NCI-H1694 (cell line): ENCODE measurements at places on chromosomes 1 and 21.

DNA sequence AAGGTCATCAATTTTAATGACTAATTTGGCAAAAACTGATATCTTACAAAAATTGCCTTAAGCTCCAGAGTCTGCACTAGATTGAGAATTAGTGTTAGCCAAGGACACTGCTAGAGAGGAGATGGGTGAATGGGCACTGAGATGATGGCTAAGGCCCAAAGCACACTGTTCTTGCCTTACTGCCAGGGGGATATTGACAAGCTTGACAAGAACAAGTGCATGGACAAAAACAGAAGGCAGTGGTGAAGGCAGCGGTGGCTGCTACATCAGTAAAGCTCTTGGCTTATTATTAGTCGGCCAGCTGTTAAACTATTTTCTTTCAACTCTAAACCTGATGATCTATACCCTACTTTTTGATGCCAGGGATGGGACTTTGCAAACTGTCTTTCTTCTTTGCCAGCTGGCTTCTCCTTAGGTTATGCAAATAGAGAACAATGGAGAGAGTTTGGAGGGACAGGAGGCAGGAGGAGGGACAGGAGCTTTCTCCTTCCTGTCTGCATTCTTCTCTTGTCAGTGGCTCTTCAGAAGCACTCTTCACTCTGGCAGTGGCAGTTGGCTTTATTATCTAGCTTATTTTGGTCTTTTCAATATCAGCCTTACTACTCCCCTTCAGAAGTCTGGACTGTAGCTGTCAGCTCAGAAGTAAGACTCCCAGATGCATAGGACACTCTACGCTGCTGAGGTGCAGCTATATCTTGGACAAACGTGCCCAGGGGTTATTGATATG is 853.5 kb upstream of the TMPRSS15 start:
- DNase-seq = no peak

DNA sequence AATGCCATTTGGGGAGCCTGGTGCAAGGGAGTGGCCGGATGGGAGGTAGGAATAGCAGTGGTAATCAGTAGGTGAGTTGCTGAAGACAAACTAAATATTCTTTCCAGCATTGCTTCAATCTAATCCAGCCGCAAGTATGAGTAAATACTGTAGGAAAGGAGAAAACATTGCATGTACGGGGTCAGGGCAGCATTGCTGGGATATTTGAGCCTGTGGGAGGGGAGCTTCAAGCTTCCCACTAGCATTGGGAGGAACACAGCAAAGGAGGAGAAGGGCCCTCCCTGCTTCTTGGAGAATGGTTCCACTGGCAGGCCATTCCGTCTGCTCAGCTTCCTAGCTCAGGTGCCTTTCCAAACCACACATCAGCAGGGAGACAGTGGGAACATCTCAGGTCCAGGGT is 15.2 kb downstream of the CAPN2 start:
- DNase-seq = no peak

DNA sequence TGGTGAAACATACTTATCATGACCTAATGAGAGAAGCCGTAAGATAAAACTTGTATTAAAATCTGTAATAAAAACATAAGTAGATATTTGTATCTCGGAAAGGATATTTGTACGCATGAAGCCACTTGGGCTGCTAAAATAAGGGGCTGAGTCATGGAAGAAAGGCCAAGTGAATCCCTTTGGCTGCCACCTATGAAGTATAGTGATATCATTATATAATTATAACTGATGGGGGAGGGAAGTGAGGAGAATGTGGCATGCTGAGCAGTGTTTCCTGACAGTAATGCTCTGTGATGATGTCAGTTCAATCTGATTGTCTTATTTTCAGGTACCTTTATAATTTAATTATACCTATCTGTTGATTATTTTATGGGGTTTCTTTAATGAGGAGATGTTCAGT is 13.6 kb downstream of the RWDD3 start:
- DNase-seq = no peak

GRCh38 chr1:11307852-11308251 is 34.9 kb downstream of the UBIAD1 start:
- no peak for DNase-seq

DNA sequence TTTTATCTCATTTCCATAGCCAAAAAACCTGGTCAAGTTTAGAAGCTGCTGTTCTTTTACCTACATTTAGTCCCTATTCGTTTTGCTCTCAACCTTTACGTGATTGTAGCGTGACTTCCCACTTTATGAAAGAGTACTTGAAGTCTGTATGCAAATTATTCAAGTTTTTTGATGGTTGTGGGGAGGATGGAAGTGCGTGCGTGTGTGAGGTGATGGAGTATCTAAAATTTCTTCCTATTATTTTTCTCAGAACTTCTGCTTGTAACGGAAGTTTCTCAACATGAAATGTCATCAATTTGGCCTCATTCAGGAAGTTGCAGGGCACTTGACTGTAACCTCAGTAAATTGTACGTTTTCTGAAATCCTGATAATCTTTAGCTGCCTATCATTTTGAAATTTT is 64.0 kb downstream of the SAMSN1 start:
- no peak for DNase-seq

DNA sequence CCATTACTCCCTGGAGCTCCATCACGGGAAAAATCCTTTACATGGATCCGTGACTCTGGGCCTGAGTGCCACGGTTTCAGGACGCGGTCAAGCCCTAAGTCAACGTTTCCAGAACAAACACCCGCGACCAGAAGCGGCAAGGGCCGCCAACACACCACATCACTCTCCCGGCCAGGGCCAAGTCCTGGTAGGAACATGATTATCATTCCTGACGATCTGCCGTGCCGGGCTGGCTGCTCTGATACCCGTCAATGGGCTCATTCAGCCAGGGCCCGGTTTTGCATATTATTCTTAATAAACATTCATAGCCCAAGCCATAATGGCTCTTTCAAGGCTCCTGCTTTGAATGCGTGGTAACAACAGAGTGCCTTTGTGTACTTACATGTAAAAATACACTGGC is 44.6 kb upstream of the SIM2 start:
- no peak for DNase-seq

- DNase-seq = no peak
These were observed 16.5 kb downstream of the PRRX1 start for GRCh38 chr1:170680428-170680827.

DNA sequence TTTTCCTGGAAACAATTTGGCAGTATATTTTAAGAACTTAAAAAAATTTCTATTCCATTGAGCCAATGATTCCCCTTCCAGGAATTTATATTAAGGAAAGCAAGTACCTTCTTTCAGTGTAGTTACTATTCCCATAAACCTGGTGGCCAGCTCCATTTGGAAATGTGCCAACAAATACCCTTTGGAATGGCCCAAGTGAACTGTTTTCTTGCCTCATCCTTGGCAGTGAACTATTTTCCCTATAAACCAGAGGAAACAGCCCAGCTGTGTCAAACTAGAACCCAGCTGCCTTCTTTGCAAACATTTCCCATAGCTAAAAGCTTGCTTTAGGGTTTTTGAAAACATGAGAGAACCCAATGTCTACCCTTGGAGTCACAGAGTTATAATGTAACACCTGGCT is 496.9 kb downstream of the NEGR1 start:
- no peak for DNase-seq

DNA sequence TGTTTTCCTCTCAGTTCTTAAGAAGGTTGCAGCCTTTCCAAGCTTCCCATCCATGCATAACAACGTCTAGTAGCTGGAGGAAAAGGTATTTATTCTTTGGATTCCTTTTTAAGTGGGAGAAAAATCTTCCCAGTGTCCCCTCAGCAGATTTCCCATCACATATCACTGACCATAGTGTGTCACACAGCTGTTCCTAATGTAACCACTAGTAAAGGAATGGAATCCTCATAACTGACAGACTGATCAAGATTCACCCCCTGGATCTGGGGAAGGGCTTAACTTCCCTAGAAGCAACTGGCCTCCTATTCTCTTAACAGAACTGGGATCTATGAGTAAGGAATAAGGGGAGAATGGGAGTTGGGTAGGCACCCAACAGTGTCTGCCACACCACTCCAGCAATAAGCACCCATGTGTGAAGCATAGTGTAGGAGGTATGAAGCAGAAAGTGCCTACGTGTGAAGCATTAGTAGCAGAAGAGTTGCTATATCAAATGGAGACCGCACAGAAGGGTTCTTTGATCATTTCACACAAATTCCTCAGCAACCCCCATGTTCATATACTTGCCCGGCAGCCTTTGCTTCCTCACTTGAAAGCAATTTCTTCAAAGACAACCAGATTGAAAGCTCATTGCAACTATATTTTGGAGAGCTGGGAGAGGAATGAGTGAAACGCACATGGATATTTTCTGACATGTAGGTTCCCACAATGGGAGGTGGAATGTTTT is 28.2 kb upstream of the DNAH14 start:
- no peak for DNase-seq

DNA sequence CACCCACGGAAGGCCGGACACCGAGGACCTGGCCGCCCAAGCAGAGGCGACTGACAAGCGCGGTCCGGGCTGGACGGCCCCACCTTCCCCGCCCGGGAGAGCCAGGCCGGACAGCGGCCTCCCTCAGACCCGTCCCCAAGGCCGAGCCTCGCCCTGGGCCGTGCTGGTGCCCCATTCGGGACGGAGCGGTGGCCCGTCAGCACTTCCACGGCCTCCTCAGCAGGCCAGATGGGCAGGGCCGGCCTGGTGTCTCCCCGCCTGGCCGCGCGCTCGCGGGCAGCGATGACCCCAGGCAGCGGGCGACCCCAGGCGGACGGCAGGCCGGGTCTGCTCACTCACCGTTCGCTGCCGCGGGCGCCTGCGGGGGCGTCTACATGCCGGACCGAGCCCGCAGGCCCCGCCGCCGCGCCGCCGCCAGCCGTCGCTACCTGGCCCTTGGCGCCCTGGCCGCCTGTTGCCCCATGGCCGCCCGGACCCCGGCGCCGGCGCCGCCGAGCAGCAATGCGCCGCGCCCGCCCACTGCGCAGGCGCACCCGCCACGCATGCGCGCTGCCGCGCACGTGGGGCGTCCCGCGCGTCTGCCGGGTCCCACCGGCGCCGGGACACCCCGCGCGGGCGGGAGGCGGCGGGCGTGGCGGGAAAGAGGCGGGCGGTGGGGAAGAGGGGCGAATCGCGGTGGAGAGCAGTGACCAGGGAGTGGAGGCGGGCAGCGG is at the start of gene NADK:
Gene NADK, minus strand, starts transcription at position 521 of the 713 bp plus-strand sequence. CDS start 13,064 bp downstream, outside the sequence.
- DNase-seq = no peak

DNA sequence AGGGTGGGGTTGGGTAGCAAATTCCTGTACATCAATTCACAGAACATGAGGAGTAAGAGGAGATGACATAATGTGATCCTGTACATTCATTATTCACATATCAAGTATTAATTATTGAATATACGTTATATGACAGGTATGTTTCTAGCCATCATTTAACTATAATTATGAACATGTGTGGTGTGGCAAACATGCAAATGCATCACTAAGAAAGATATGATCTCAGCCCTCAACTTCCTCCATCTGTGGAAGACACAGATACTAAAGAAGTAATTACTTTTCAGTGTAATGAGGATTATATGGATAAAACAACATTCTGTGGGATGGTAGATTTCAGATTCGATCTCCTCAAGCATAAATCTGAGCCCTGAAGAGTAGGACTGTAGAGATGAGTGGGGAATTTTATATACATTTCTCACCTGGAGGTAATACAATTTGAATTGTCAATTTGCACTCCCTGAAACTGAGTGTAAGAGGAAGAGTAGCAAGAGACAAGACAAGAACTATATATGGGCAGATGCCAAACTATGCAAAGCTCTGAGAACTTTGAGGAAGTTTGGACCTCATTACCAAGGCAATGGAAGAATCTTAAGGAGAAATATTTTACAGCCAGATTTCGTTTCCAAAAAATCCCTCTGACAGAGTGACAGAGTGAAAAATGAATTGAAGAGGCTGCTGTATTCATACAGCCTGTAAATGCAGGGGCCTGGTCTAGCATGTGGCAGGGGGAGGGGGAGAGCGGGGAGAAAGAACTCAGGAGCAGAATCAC is 275.5 kb downstream of the TPR start:
- DNase-seq = no peak

GRCh38 chr1:37056325-37056724 is 22.0 kb upstream of the GRIK3 start:
- peak; percentile 40 for DNase-seq

- no peak for DNase-seq
These were observed 85.4 kb upstream of the SLC35F3 start for GRCh38 chr1:233819042-233819441.

DNA sequence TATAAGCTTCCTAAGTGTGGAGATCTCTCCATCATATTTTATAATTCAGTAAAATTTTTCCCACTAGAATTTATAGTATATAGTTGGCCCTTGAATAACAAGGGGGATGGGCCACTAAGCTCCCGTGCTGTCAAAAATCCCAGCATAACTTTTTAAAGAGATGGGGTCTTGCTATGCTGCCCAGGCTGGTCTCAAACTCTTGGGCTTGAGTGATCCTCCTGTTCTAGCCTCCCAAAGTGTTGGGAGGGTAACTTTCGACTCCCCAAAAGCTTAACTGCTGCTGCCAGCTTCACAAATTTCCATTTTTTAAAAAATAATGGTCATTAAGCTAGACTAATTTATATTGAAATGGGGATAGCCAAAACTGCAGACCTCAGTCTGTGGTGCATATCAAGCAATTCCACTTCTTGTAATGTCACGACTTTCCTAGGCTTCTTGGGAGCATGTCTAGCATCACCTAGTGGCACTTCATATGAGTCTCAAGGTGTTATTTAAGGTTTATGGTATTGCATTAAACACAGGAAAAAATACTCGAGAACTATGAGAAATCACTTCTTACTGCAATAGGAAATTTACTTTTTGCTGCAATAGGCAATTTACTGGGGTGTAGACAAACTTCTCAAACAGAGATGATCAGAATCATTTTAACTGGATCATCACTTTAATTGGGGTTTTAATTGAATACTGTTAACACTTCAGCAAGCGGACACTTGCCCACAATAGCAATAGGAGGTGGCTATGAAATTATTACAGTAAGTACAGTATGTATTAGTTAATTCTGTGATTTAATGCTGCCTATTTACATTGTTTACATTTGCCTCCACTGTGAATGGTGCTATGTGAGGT is 19.3 kb upstream of the ACTA1 start:
- DNase-seq = no peak

DNA sequence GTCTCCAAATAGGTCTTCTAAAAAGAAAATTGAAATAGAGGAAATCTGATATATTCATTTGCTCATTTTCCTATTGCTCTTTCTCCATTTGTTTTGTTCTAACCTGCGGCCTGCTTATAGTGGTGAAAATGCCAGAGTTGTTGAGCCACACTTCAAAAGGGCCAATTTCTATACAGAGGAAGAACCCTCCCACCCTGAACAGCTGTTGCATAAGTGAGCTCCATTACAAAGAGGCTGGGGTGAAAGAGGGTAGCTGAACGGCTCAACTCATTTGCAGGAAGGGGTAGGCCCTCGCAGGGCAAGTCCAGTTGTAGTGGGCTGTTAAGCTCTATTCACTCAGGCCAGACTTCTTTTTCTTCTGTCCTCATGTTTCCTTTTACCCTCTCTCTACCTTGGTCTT is 8.8 kb downstream of the ADCY10 start:
- no peak for DNase-seq

DNA sequence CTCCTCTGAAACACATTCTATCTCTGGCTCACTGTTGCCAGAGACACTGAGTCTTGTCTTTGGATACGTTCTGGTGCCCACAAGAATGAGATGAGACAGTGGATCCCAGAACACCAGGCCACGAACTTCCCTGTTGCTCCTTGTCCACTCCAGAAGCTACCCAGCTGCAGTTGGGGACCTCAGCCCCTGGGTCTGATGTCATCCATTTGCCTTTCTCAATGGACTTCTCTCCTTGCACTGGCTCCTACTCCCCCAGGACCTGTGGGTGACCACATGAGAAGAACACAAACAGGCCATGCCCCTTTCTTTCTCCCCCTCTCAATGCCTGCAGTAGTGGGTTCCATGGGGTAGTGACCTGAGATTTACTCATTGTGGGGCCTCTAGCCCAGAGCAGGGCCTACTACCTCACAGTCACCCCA is 5.9 kb downstream of the NBPF1 start:
- DNase-seq = no peak

GRCh38 chr1:9759939-9760338 is 63.8 kb downstream of the CLSTN1 start:
- DNase-seq = no peak
